ENCODE measurements at places on chromosomes 12 and 14. TPM values are rescaled to one million over a fixed set of nuclear protein-coding genes. Genes with fewer than 3 reads are reported as not detected.

- DNase-seq, result no peak
Observed at GRCh38 chr12:111203446-111203845, 165.4 kb downstream of the PHETA1 start.

GRCh38 chr12:105318651-105319483 lies 11.6 kb upstream of the C12orf75 start:
- DNase-seq, result no peak

Gene KCNA5
- 0.23 TPM for total RNA-seq

DNA sequence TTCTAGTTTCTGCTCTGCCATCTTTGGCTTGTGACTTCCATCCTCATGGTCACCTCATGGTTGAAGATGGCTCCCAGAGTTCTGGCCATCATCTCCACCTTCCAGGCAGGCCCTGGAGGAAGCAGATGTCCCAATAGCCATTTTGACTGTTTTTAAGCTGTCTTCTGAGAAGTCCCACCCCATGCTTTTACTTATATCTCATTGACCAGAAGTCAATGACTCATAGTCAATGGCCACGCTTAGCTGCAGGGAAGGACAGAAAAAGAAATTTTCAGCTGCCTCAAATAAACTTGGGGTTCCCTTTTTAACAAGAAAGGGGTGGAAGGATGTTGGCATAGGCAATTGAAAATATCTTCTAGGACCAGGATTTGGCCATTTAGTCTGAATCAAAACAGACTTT lies 168.1 kb downstream of the AACS start:
- DNase-seq, result no peak

GRCh38 chr12:122738571-122738970 lies 7.9 kb upstream of the HCAR1 start:
- DNase-seq, result no peak

Gene COX8C
- total RNA-seq, result not detected

Gene SLC41A2
- 3.8 TPM for total RNA-seq

GRCh38 chr14:60184146-60184904 lies 19.1 kb upstream of the DHRS7 start:
- no peak for DNase-seq

DNA sequence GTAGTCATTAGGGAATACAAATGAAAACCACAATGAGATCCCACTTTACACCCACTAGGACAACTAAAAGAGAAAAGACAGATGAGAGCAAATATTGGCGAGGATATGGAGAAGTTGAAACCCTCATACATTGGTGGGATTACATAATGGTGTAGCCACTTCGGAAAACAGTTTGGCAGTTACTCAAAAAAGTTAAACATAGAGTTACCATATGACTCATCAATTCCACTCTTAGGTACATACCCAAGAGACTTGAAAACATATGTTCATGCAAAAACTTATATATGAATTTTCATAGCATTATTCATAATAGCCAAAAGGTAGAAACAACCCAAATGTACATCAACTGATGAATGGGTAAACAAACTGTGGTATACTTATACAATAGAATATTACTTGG lies 27.1 kb downstream of the ALDH1L2 start:
- DNase-seq, result no peak

Gene BHLHE41
- total RNA-seq, result 7.6 TPM

DNA sequence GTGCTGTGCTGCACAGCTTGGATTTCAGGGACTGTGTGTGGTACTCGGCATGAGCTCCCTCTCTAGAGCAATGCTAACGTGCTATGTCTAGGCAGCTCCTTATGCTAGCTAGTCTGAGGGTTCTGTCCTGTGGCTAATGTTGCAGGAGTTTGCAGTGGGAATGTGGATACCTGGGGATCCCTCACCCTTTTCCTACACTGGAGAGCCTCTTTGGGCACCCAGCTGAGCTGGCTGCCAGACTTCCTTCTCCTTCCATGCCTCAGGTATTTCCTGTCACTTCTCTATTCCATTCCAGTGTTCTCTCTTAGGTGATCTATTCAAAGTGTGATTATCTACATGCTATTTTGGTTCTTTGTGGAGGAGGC lies 64.9 kb downstream of the FBXO33 start:
- peak; percentile 17 for DNase-seq

Gene SERPINA1
- 5.1 TPM for total RNA-seq

- no peak for DNase-seq
Observed at GRCh38 chr12:39048395-39048794, 143.0 kb upstream of the CPNE8 start.

DNA sequence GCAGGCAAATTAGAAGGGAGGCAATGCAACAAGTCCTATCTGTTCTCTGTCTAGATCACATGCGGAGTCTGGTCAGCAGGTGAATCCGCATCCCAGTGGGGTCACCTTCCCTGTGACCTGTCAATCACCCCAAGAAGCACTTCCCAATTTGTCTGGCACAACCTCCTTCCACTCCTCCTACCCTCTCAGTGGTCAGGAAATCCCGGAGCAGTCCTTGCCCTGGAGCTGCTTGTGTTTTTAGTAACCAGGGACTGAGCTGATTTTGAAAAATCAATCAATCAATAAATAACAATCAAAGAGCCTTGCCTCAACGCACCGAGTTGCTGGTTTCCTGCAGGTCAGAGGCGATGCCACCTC lies 572 bp upstream of the ACSS3 start:
- peak; percentile 73 for DNase-seq

DNA sequence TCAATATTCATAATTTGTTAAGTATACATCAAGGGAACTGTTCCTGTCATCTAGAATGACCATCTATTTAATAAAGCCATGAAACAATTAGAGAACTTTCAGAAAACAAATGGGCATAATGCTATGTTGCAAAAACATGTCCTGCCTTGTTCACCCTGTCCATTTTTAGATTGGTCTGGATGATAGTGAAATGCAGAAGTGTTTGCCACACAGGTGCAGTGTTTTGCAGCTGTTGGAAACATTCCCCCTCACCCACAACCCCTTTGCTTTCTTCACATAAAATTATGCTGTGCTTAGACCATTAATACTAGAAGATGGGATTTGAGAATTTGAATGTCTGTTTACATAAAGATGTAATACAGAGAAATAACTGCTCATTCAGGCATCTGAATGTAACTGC lies 36.5 kb downstream of the LEMD3 start:
- no peak for DNase-seq

GRCh38 chr14:52266782-52267181 lies 716 bp upstream of the PTGDR start:
- DNase-seq, result no peak

Gene RAD52
- total RNA-seq, result 20.7 TPM
